ENCODE measurements at places on chromosomes 5 and 9.

GRCh38 chr9:82513242-82513751, 524.7 kb downstream of the SPATA31D1 start:
- no peak for DNase-seq

GRCh38 chr5:98360548-98360947, 412.9 kb upstream of the RGMB start:
- DNase-seq: no peak

GRCh38 chr5:176545737-176546509, 3.2 kb upstream of the CDHR2 start:
- no peak for DNase-seq

DNA sequence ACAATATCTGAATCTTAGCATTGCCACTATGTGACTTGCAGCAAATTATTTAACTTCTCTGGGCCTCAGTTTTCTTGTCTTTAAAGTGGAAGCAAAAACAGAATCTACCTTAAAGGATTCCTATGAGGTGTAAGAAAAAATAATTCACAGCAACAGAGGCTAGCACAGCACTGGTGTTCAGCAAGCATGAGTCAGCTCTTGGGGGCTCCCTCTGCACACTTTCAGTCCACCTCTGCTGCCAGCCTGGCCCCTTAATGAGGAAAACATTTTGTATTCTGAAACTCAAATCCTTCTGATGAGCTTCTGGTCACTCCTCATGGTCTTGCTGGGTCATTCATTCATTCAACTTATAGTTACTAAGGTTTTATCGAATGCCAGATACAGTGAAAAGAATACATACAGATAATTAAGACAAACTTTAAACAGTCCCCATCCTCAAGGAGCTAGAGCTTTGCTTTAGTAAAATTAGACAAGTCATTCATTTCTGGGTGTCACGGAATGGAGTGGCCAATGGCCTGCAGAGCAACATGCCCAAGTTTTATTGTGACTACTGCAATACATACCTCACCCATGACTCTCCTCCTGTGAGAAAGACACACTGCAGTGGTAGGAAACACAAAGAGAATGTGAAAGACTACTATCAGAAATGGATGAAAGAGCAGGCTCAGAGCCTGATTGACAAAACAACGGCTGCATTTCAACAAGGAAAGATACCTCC, 26.8 kb upstream of the IQGAP2 start:
- DNase-seq: no peak

DNA sequence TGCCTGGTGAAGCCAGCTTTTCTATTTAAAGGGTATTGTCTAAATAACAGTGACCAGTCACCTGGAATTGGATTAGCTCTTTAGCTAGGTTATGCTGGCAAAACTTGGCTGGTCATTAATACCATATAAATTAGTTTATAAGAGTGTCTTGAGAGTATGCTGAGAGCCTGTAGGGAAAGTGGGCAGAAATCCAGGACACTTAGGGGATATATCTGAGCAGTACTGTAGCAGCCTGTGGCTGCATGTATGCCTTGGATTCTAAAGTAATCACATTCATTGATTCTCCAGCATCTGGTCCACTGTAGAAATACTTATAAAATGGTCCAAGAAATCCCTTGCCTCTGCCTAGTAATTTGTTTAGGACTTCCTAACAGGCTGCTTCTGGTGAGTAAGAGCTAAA, 288.9 kb upstream of the DMAC1 start:
- DNase-seq: no peak

DNA sequence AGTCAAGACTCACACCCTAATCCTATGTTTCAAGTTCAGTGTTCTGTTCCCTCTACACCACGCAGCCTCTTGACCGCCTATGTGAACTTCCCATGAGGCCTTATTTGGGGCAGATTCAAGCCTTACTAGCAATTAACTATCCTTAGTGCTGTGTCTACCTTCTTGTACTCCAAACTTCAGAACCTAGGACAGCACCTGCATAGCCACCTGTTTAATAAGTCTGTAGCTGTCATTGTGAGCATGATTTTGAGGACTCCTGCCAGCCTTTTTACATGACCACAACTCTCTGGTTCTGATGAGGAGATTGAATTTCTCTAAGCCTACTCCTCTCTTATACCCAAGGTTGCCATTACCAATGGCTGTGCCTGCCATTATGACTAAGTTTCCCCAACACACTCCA, 50.8 kb upstream of the PCSK1 start:
- DNase-seq: peak; percentile 74

DNA sequence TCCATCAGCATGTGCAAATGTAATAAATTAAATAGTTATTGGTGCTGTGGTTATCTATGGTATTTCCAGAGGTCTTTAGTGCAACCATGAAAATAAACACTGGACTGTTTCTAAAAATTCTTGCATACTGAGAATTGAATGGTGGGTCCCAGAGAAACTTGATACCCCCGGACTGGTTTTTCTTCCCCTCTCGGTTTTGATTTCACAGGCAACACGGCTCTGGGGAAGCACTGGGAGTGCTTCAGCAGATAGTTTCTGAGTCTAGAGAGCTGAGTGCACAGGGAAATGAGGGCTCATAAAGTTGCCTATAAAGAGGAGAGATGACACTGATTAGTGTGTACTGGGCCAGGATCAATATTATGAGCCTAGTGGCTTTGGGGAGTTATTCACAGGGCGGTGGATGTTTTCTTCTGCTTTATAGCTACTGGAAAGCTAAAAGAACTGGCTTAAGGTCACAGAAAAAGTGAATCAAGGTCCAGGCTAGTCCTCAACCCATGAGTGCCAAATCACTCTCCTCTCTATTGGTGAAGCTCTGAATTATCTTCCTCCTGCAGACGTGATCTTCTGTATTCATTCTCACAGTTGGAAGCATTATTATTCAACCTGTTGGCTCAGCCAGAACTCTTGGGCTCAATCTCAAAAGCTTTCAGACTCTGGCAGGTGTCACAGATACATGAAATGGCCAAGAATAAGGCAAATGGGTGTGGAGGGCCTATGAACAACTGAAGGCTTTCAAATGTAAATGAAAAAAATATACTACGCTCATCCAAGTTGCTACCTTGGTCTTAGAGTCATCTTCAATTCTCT, 170.2 kb upstream of the HMHB1 start:
- no peak for DNase-seq

- DNase-seq: no peak
Observed at GRCh38 chr5:75044406-75044805, 8.0 kb downstream of the GCNT4 start.

- DNase-seq: no peak
Observed at GRCh38 chr5:159102311-159102934, 2.7 kb upstream of the EBF1 start.

GRCh38 chr9:90508940-90509339, 133.7 kb downstream of the DIRAS2 start:
- no peak for DNase-seq

GRCh38 chr5:142746532-142747433, 23.4 kb upstream of the ARHGAP26 start:
- no peak for DNase-seq

DNA sequence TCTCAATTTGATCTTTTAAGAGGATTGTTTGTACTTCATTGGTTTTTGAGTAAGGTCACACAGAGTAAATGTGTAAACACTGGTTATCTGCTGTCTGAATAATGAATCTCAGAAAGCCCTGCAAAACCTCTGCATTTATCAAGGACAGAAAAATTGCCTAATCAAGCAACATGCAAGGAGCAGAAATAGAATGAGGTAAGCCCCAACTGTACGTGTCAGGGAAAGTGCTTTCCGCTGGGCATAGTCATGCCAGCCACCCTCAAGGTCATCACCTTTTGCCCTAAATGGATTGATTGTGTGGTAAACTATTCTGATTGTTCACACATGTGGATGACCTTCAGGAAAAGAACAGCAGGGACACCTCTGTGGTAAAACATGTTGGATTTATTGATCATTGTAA, 376.9 kb upstream of the KCNN2 start:
- DNase-seq: no peak
